Peyer's patch (tissue), 4 donors: ENCODE measurements at places on chromosomes 16 and 17. TPM values are rescaled to one million over a fixed set of nuclear protein-coding genes. Genes with fewer than 3 reads are reported as not detected.

Gene GCGR
- total RNA-seq = not detected

Gene SEPTIN12
- total RNA-seq = not detected

Gene MT1E
- 60.6 TPM for total RNA-seq

Gene ENKD1
- 10.6 TPM for total RNA-seq

Gene GP1BA
- not detected for total RNA-seq

Gene RAB37
- 1.1 TPM for total RNA-seq

DNA sequence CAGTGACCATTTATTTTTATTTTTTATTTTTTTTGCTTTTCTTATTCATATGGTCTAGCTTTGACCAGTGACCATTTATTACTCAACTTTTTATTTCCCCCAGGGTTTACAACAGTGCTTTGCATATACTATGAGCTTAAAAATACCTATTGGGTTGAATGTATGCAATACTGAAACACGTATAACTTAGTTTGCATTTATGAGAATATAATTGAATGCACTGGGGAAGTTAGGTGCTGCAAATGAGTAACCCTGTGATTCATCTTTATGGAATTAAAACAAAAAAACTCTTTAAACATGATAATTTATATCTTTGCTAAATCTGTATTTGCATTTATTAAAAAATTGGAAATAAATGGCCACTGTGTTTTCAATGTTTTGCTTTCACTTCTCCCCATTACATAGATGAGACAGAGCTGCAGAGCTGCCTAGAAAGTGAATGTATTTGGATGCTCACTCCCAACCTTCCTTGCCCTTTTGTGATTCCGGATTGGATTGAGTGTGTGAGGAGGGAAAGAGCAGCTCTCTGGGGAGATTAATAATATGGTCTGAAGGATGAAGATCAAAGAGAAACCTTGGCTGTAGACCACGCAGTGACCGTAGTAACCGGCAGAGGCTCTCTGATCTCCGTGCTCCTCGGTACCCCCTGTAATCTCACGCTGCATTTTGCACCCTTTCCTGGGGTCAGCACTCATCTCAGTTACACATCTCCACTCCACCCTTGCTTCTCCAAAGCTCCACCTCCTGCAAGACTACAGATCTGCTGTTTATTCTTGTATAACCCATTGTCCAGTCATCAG, 14.3 kb downstream of the TMEM100 start:
- H3K27me3 ChIP-seq = no peaks in the 10 kb centered on the region
- H3K4me3 ChIP-seq = no peak overlapping the region
- no peak overlapping the region for H3K27ac ChIP-seq
- H3K36me3 ChIP-seq = no peaks in the 10 kb centered on the region
- no peak for DNase-seq

DNA sequence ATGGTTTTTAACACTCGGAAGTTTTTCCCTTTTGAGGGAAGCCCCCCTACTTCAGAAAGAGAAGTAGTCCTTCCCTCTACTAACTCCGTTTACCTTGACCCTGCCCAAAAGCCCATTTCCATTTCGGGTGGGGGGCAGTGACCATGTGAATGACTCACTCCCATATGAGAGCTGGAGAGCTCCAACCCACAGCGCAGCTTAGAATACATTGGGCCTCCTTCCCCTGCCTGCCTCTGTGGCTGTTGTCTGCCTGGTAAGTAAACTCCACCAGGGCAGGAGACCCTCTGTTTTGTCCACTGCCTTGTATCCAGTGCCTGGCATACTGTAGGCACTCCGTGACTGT, 985 bp downstream of the SGSM2 start:
- DNase-seq = no peak
- no peaks in the 10 kb centered on the region for H3K27me3 ChIP-seq
- H3K4me1 ChIP-seq = peaks cover 6% of the 10 kb centered on the region
- peak overlapping the region; percentile 97 for H3K4me3 ChIP-seq
- peak overlapping the region; percentile 87 for H3K27ac ChIP-seq

GRCh38 chr17:16282522-16282921, 65.5 kb downstream of the PIGL start:
- H3K4me3 ChIP-seq = no peak overlapping the region
- peaks cover 11% of the 10 kb centered on the region for H3K4me1 ChIP-seq
- no peak for DNase-seq
- no peaks in the 10 kb centered on the region for H3K36me3 ChIP-seq
- H3K27ac ChIP-seq = no peak overlapping the region

DNA sequence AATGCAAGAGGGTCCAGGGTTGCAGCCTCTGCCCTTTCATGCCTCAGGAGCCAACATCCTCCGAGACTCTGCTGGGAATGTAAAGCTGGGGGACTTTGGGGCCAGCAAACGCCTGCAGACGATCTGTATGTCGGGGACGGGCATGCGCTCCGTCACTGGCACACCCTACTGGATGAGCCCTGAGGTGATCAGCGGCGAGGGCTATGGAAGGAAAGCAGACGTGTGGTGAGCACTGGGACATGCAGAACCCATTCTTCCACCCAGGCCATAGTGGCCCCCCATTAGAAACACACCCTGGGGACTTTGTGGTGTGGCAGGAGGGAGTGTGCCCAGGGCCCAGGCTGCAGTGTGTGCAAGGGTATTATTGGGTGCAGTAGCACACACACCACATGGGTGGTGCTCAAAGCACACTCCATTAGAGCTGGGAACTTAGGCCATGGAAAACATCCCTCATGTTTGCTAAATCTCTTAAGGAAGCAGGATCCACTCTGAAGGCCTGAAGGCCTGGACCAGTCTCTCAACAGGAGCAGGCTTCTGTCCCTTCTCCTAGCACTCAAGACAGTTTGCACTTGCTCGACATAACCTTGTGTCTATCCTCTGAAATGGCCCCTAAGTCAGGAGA, 7.6 kb downstream of the LIMD2 start:
- no peaks in the 10 kb centered on the region for H3K27me3 ChIP-seq
- H3K27ac ChIP-seq = no peak overlapping the region
- peaks cover 63% of the 10 kb centered on the region for H3K36me3 ChIP-seq
- DNase-seq = no peak
- no peak overlapping the region for H3K4me3 ChIP-seq

GRCh38 chr17:3926860-3927627, 10.8 kb upstream of the P2RX1 start:
- H3K4me3 ChIP-seq = no peak overlapping the region
- DNase-seq = no peak

DNA sequence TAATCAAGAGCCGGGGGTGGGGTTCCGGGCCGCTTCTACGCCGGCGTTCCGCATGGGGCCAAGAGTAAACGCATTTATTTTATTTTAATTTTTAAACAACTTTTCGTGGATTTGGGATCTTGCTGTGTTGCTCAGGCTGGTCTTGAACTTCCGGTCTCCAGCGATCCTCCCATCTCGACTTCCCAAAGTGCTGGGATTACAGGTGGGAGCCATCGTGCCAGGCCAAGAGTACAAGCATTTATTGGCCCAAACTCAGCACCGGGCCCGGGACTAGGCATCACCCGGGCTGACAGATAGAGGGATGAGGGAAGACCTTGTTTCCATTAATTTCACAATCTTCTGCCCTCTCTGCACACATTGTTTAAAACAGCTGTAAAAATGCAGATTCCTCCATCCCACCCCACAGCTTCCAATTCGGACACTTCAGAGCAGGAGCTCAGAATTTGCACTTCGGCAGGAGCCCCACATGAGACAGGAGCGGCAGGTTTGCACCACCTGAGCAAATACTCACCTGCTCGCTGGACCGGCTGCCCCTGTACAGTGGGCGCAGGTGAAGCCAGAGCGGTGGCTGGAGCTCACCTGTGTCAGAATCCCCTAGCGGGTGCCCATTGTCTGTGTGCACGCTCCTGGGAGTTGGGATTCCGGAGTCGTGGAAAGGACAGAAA, 663 bp upstream of the GINS2 start:
- peaks cover 10% of the 10 kb centered on the region for H3K4me1 ChIP-seq
- H3K4me3 ChIP-seq = peak overlapping the region; percentile 91
- H3K36me3 ChIP-seq = no peaks in the 10 kb centered on the region
- no peak overlapping the region for H3K27ac ChIP-seq
- no peaks in the 10 kb centered on the region for H3K27me3 ChIP-seq

- H3K36me3 ChIP-seq = no peaks in the 10 kb centered on the region
- H3K27ac ChIP-seq = no peak overlapping the region
- DNase-seq = no peak
- no peak overlapping the region for H3K4me3 ChIP-seq
These were observed 96.9 kb upstream of the ADAMTS18 start for GRCh38 chr16:77531752-77532151.
